ENCODE measurements at places on chromosomes 3 and 15. TPM values are rescaled to one million over a fixed set of nuclear protein-coding genes. Genes with fewer than 3 reads are reported as not detected.

DNA sequence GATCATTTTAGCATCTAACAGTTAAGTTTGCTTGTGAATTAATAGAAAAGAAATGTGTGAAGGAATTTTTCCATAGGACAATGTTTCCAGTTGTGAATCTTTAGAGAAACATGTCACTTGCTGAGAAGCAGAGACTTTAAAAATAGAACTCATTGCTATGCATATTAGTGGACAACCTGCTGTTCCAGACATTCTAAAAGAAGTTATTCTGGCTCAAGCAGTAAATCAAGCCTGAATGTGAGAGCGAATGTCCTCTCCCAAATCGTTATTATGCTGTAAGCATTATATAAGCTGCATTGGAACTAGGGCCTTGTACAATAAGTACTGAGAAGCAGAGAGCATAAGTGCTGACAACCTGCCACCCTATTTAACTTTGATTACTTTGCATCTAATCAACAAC lies 990.9 kb downstream of the PLOD2 start:
- no peaks in the 10 kb centered on the region for H3K27me3 ChIP-seq
- no peak for DNase-seq
- H3K4me1 ChIP-seq: no peaks in the 10 kb centered on the region

DNA sequence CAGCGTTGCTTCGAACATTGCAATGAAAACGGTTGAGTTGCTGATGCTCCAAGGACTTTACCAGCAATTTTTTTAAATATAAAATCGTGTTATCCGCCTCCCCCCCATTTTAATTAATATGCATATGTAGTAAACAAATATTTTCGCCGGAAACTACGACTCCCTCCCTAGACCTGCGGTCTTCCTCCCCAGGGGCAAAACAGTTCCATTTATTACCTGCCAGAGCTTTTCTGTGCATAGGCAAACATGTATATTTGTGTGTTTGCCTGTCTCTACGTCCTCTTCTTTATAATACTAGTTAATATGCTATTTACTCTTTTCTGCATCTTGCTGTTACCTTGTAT lies 593 bp upstream of the RSL24D1 start:
- no peaks in the 10 kb centered on the region for H3K27me3 ChIP-seq
- H3K27ac ChIP-seq: peak overlapping the region; percentile 46
- no peaks in the 10 kb centered on the region for H3K36me3 ChIP-seq
- H3K4me1 ChIP-seq: peaks cover 19% of the 10 kb centered on the region
- peak overlapping the region; percentile 68 for H3K4me3 ChIP-seq
- no peak for DNase-seq

- no peak overlapping the region for H3K27ac ChIP-seq
- H3K36me3 ChIP-seq: no peaks in the 10 kb centered on the region
- DNase-seq: peak; percentile 50
- peaks cover 9% of the 10 kb centered on the region for H3K4me1 ChIP-seq
- H3K4me3 ChIP-seq: no peak overlapping the region
Observed at GRCh38 chr15:29538044-29538443, 268.4 kb upstream of the NSMCE3 start.

GRCh38 chr3:56630966-56631365 lies 52.1 kb downstream of the TASOR start:
- no peak overlapping the region for H3K27ac ChIP-seq
- peaks cover 6% of the 10 kb centered on the region for H3K4me1 ChIP-seq
- H3K27me3 ChIP-seq: no peaks in the 10 kb centered on the region
- H3K36me3 ChIP-seq: peaks cover 18% of the 10 kb centered on the region
- no peak for DNase-seq

- H3K27me3 ChIP-seq: no peaks in the 10 kb centered on the region
- no peak overlapping the region for H3K27ac ChIP-seq
- H3K4me1 ChIP-seq: no peaks in the 10 kb centered on the region
- H3K4me3 ChIP-seq: no peak overlapping the region
- DNase-seq: no peak
Observed at GRCh38 chr15:50127255-50127777, 8.3 kb upstream of the ATP8B4 start.

- no peak overlapping the region for H3K4me3 ChIP-seq
- H3K36me3 ChIP-seq: no peaks in the 10 kb centered on the region
- H3K27ac ChIP-seq: no peak overlapping the region
- H3K4me1 ChIP-seq: peaks cover 6% of the 10 kb centered on the region
- no peak for DNase-seq
Observed at GRCh38 chr15:65730549-65731172, 61.4 kb downstream of the DENND4A start.

GRCh38 chr3:55487381-55488241 lies 505 bp upstream of the WNT5A start:
- peak; percentile 64 for DNase-seq
- H3K27me3 ChIP-seq: no peaks in the 10 kb centered on the region
- H3K4me3 ChIP-seq: peak overlapping the region; percentile 72

DNA sequence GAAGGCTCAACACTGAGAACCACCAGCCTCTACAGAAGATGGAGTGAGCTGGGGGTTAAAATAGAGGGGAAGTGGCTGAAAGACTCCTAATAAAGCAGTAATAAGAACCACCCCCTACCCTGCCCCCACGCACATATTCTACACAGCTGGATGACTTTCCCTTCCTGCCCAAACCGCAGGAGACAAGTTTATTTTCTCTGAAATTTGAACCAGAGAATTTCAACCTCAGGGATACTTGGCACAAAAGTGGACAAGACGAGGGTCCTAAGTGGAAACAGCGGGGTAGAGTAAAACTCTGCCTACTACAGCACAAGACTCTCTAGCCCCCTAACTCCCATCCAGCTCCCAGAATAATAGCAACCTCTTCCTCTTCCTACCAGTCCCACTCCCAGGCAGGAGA lies 28.4 kb downstream of the USF3 start:
- no peak overlapping the region for H3K4me3 ChIP-seq
- no peaks in the 10 kb centered on the region for H3K36me3 ChIP-seq
- no peak overlapping the region for H3K27ac ChIP-seq
- peak; percentile 12 for DNase-seq
- H3K4me1 ChIP-seq: peaks cover 13% of the 10 kb centered on the region
- no peaks in the 10 kb centered on the region for H3K27me3 ChIP-seq

DNA sequence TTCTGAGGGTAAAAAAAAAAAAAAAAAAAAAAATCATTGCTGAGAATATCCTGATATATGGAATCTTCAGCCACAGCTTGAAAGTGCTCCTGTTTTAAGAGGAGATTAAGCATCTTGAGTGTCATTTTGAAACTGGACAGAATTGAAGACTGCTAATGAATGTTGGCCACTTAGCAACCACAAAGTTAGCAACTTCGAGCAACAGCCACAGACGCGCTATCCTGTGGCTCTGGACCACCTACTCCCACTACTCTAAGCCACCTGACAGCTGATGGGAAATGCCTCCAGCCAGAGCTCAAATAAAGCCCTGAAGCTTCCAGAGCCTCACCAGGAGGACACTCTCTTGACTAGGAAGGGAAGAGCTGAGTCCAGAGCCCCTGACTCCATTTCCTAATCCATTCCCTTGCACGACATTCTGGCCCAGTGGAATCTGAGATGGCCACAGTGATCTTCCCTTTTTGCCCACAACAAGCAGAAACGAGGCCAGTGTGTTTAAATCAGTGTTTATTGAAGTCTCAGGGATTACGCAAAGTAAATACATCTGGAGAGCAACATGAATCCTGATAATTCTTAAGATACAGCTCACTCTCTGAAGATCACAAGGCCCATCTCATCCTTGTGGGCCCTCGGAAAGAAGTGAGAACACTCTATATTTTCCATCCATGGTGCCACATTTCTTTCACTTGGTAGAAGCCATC lies 58.6 kb downstream of the TMEM212 start:
- no peaks in the 10 kb centered on the region for H3K36me3 ChIP-seq
- H3K4me3 ChIP-seq: no peak overlapping the region
- no peaks in the 10 kb centered on the region for H3K27me3 ChIP-seq
- H3K4me1 ChIP-seq: no peaks in the 10 kb centered on the region
- H3K27ac ChIP-seq: no peak overlapping the region
- no peak for DNase-seq

GRCh38 chr15:67190813-67191212 lies 63.6 kb downstream of the AAGAB start:
- peaks cover 47% of the 10 kb centered on the region for H3K4me1 ChIP-seq
- no peak overlapping the region for H3K4me3 ChIP-seq

GRCh38 chr3:78455166-78455565 lies 1312.6 kb downstream of the ROBO1 start:
- H3K4me3 ChIP-seq: no peak overlapping the region
- no peaks in the 10 kb centered on the region for H3K36me3 ChIP-seq
- no peaks in the 10 kb centered on the region for H3K4me1 ChIP-seq
- H3K27me3 ChIP-seq: no peaks in the 10 kb centered on the region
- no peak overlapping the region for H3K27ac ChIP-seq

- H3K4me1 ChIP-seq: peaks cover 32% of the 10 kb centered on the region
- no peaks in the 10 kb centered on the region for H3K27me3 ChIP-seq
- no peak overlapping the region for H3K4me3 ChIP-seq
- H3K27ac ChIP-seq: no peak overlapping the region
Observed at GRCh38 chr15:99331381-99331780, 80.1 kb downstream of the LRRC28 start.

DNA sequence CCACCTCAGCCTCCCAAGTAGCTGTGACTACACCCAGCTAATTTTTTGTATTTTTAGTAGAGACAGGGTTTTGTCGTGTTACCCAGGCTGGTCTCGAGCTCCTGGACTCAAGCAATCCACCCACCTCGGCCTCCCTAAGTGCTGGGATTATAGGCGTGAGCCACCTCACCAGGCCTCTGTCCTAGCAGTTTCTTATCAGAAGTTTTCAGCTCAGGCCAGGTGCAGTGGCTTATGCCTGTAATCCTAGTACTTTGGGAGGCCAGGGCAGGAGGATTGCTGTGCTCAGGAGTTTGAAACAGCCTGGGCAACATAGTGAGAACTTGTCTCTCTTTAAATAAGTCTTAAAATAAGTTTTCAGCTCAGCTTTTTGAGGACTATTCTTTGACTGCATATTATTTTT lies 48.4 kb downstream of the SGO1 start:
- H3K27me3 ChIP-seq: no peaks in the 10 kb centered on the region
- DNase-seq: no peak
- H3K4me1 ChIP-seq: no peaks in the 10 kb centered on the region
- no peak overlapping the region for H3K4me3 ChIP-seq
- no peak overlapping the region for H3K27ac ChIP-seq

DNA sequence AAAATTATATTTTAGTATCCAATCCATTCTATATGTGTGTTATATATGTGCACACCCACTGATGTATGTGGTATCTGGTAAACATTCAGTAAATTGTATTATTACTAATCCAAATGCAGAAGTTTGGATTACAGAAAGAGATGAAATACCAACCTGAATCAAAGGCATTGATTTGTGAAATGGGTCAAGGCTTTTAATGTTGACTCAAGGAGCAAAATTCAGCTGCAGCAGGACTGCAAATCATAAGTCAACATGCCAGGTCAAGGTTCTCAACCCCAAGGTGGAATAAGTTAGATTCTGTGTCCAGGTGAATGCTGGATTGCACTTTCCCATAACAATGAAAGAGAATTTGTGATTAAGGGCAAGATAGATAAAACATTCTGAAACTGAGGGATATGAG lies 190.7 kb downstream of the GAP43 start:
- no peaks in the 10 kb centered on the region for H3K27me3 ChIP-seq
- H3K27ac ChIP-seq: no peak overlapping the region
- DNase-seq: no peak
- H3K4me3 ChIP-seq: no peak overlapping the region

- no peaks in the 10 kb centered on the region for H3K4me1 ChIP-seq
- peak; percentile 45 for DNase-seq
- no peak overlapping the region for H3K4me3 ChIP-seq
- H3K27ac ChIP-seq: no peak overlapping the region
Observed at GRCh38 chr3:18559331-18559842, 134.2 kb upstream of the SATB1 start.

GRCh38 chr15:75043509-75044257 lies 20.3 kb downstream of the PPCDC start:
- H3K27me3 ChIP-seq: no peaks in the 10 kb centered on the region
- no peaks in the 10 kb centered on the region for H3K36me3 ChIP-seq
- peak overlapping the region; percentile 90 for H3K27ac ChIP-seq
- H3K4me3 ChIP-seq: no peak overlapping the region
- peak; percentile 99 for DNase-seq

GRCh38 chr15:81054236-81054635 lies 53.5 kb downstream of the TLNRD1 start:
- H3K27me3 ChIP-seq: no peaks in the 10 kb centered on the region
- DNase-seq: no peak
- no peaks in the 10 kb centered on the region for H3K36me3 ChIP-seq
- H3K27ac ChIP-seq: no peak overlapping the region
- H3K4me1 ChIP-seq: no peaks in the 10 kb centered on the region
- no peak overlapping the region for H3K4me3 ChIP-seq

DNA sequence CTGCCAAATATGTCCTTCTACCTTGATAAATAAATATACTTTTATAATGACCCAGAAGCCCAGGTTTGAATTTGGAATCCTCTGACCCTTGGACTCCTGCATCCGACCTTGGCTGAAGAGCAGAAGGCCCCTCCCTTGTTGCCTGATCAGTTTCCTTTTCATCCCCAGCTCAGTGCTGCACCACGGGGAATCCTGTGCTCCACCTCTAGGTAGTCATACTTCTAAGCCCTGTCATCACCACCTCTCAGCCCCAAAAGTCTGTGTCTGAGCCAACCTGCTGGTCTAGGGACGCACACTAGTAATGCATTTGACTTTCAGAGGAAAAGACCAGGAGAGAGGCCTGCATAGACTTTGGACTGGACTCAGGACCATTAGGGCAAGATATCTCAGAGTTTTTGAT lies 310.6 kb downstream of the NLGN1 start:
- no peaks in the 10 kb centered on the region for H3K36me3 ChIP-seq
- no peaks in the 10 kb centered on the region for H3K27me3 ChIP-seq
- H3K27ac ChIP-seq: no peak overlapping the region
- no peaks in the 10 kb centered on the region for H3K4me1 ChIP-seq
- no peak overlapping the region for H3K4me3 ChIP-seq

DNA sequence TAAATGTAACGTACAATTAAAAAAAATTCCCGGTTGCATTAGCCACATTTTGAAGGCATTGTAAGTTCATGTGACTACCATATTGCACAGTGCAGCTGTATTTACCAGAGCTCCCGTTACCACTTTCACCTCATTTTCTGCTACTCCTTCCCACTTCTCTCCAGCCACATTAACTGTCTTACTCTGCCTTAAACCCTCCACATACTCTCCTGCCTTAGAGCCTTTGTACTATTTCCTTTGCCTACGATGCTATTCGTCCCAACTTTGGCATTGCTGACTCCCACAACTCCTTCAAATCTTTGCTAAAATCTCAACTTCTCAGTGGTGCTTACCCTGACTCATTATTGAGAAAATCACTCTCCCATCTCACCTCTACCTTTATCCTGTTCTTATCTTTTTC lies 115.2 kb downstream of the CADM2 start:
- no peaks in the 10 kb centered on the region for H3K4me1 ChIP-seq
- no peaks in the 10 kb centered on the region for H3K27me3 ChIP-seq

Gene ROPN1
- total RNA-seq: not detected

Gene ISLR
- total RNA-seq: 91.8 TPM

Gene PDZRN3
- total RNA-seq: 5.5 TPM

Measured in thyroid gland (tissue), 4 donors.